Glutamatergic neuron (in vitro differentiated cells): ENCODE measurements at places on chromosomes 16 and 17. TPM values are rescaled to one million over a fixed set of nuclear protein-coding genes. Genes with fewer than 3 reads are reported as not detected.

GRCh38 chr17:6755281-6755680, 565 bp upstream of the XAF1 start:
- no peak overlapping the region for H3K27ac ChIP-seq
- no peaks in the 10 kb centered on the region for H3K4me1 ChIP-seq
- no peak for DNase-seq
- no peak overlapping the region for H3K4me3 ChIP-seq
- no peaks in the 10 kb centered on the region for H3K36me3 ChIP-seq

Gene SLC13A2
- total RNA-seq = not detected

Gene KAT2A
- 29.3 TPM for total RNA-seq

DNA sequence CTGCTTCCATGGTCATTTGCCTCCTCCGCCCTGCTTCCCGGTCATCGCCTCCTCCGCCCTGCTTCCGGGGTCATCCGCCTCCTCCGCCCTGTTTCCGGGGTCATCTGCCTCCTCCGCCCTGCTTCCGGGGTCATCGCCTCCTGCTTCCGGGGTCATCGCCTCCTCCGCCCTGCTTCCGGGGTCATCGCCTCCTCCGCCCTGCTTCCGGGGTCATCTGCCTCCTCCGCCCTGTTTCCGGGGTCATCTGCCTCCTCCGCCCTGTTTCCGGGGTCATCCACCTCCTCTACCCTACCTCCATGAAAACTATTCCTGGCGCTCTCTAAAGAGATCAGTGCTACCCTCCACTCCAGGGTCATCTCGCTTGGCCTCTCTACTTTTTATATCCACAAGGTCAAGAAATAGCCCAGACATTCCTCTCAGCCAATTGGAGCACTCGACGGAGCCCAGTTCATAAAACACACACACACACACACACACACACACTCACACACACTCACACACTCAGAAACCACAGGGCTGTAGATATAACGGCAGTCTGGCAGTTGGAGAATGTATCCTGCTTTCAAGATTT, 44.8 kb downstream of the TRARG1 start:
- H3K27ac ChIP-seq = no peak overlapping the region
- no peaks in the 10 kb centered on the region for H3K27me3 ChIP-seq
- no peaks in the 10 kb centered on the region for H3K36me3 ChIP-seq

Gene KCNH4
- total RNA-seq = 0.71 TPM

DNA sequence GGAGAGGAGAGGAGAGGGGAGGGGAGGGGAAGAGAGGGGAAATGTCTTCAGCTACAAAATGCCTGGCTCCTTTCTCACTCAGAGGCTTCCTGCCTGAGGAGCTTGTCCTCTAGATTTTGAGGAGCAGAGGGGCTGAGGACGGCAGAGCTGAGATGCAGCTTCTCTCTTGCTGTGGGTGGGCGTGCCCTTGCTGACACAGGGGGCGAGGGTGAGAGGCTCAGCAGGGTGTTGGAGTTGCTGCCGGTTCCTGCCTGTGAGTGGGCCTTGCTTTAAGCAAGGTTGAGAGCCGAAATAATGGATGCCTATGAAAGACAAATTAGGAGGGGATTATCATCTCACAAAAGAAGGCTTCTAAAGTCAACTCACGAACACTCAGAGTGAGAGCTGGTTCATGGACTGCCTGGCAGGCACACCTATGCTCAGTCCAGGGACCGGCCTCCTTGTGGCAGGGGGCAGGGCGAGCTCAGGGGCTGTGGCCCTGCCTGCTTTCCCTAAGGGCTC, 215.6 kb downstream of the MSI2 start:
- peaks cover 6% of the 10 kb centered on the region for H3K27me3 ChIP-seq
- H3K27ac ChIP-seq = peak overlapping the region; percentile 38
- peaks cover 54% of the 10 kb centered on the region for H3K4me1 ChIP-seq
- H3K4me3 ChIP-seq = no peak overlapping the region
- no peak for DNase-seq
- no peaks in the 10 kb centered on the region for H3K36me3 ChIP-seq

Gene KARS1
- total RNA-seq = 97.4 TPM

GRCh38 chr17:27836651-27837050, 36.3 kb upstream of the NOS2 start:
- H3K27ac ChIP-seq = no peak overlapping the region
- no peak overlapping the region for H3K4me3 ChIP-seq
- H3K36me3 ChIP-seq = no peaks in the 10 kb centered on the region
- H3K27me3 ChIP-seq = no peaks in the 10 kb centered on the region

DNA sequence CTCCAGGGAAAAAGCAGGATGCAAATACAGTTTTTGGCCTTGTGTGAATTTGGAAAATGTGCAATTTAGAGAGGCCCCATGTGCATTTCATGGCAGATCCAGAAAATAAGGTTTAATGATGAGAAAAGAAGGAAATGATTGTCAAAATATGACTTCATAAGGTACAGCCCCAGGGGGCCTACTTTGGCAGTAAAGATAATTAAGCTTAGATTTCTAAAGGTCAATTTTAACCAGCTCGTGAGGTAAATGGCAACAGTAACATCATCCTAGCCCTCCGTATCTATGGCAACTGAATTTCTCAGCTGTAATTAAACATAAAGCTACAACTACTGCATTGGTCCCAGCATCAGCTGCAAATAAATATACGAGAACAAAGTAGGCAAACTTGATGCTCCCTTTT, 30.0 kb upstream of the PRSS54 start:
- H3K27ac ChIP-seq = peak overlapping the region; percentile 7
- no peaks in the 10 kb centered on the region for H3K36me3 ChIP-seq
- H3K4me1 ChIP-seq = peaks cover 8% of the 10 kb centered on the region
- no peak overlapping the region for H3K4me3 ChIP-seq
